ENCODE measurements at places on chromosomes 16 and 17.

GRCh38 chr16:19760356-19761060 is 42.4 kb downstream of the IQCK start:
- no peak for DNase-seq

DNA sequence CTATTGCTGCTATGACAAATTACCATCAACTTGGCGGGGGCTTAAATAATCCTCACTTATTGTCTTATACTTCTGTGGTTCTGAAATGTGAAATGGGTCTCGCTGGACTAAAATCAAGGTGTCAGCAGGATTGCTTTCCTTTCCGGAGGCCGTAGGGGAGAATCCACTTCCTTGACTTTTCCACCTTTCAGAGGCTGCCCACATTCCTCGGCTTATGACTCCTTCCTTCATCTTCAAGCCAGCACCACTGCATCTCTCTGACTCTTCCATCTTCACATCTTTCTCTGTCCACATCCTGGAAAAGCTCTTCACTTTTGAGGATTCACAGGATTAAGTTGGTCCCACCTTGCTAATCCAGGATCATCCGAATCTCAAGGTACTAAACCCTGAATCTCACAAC is 217.8 kb downstream of the GRIN2A start:
- DNase-seq = no peak

- DNase-seq = no peak
Observed at GRCh38 chr17:19538095-19539039, 4.7 kb downstream of the SLC47A1 start.

DNA sequence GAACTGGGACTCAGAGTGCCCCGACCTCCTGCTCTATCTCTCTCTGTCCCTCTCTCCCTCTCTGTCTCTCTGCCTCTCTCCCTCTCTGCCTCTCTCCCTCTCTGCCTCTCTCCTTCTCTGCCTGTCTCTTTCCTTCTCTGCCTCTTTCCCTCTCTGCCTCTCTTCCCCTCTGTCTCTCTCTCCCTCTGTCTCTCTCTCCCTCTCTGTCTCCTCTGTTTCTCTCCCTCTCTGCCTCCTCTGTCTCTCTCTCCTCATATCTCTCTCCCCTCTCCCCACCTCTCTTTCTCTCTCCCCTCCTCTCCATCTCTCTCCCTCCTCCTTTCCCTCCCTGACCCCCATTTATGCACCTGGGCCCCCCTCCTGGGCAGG is 32.7 kb downstream of the TNFRSF13B start:
- no peak for DNase-seq

- no peak for DNase-seq
Observed at GRCh38 chr17:19537111-19537510, 3.5 kb downstream of the SLC47A1 start.
